ENCODE measurements at places on chromosomes 5 and 9. TPM values are rescaled to one million over a fixed set of nuclear protein-coding genes. Genes with fewer than 3 reads are reported as not detected.

GRCh38 chr9:93064392-93065134 lies 6.1 kb downstream of the SUSD3 start:
- DNase-seq, result no peak

- DNase-seq, result no peak
Measured at GRCh38 chr5:124511791-124512190, 234.6 kb downstream of the ZNF608 start.

- no peak for DNase-seq
Measured at GRCh38 chr5:5179079-5179478, 38.9 kb downstream of the ADAMTS16 start.

DNA sequence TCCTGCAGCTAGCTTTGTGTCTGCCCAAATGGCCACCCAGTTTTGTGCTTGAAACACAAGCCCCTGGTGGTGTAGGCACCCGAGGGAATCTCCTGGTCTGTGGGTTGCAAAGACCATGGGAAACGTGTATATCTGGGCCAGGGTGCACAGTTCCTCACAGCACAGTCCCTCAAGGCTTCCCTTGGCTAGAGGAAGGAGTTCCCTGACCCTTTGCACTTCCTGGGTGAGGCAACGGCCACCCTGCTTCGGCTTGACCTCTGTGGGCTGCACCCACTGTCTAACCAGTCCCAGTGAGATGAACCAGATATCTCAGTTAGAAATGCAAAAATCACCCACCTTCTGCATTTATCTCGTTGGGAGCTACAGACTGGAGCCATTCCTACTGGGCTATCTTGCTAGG lies 865.0 kb upstream of the ACO1 start:
- DNase-seq, result no peak

The DOCK2 gene
- 7.9 TPM for total RNA-seq

The PCDHB6 gene
- 0.51 TPM for total RNA-seq

The PDE6A gene
- total RNA-seq, result 0.05 TPM

- no peak for DNase-seq
Measured at GRCh38 chr9:99222416-99223270, 561 bp downstream of the SEC61B start.

The INSL4 gene
- total RNA-seq, result not detected

The WNK2 gene
- 200 TPM for total RNA-seq

DNA sequence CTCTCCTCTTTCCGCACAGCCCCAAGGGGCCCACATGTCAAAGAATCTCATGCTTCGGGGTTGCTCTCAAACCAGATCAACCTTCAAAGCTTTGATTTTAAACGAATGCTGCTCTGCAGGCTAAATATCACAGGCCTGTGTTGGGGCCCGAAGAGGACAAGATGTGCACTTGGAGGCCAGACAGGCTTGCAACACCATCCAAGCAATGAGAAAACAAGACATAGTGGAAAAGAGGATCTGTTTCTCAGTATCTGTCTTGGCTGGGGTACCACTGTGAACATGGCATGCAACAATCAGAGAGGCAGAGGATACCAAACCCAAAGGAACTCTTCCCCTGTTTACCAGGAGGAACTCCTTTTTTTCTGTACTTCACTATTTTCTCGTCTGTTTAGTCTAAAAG lies 321.8 kb downstream of the SLIT3 start:
- no peak for DNase-seq

- no peak for DNase-seq
Measured at GRCh38 chr5:67844924-67845323, 370.6 kb upstream of the PIK3R1 start.

DNA sequence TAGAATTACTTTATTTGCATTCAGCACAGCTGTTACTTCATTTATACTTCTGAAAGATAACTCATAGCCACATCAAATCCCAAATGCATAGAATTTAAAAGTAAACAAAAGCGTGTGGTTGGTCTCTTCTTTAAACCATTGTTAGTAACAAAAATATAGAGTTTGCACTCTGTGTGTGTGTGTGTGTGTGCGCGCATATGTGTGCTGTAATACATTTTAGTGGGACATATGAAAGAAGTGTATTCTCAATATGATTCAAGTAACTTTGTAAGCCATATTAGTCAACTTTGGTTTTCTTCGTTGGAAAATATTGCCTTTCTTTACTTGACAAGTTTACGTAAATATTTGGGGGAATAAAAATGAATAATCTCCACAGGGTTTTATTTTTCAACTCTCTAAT lies 106.1 kb upstream of the PRRC1 start:
- DNase-seq, result no peak

The ENG gene
- 131 TPM for total RNA-seq

DNA sequence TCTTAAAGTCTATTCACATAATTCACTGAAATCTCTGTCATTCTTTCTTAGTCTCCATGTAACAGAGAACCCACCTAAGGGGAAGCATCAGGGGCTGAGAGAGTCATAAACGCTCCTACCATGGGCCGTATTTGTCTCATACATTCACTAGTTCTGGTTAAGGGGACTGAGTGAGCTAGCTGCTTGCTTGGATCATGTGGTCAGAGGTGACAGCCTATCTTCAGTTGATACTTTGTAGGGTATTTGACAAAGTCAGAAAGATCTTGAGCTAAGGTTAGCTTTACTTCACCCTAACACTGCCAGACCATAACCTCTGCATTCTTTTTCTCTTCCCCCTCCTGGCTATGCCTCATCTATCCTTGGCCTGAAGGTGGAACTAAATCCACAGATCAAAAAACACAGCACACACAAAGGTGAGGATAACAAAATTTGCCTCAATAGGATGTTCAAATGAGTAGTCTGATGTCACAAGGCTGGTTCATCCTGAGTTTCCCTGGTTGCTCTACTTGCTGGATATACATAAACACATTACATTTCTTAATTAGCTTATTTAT lies 66.5 kb downstream of the MARCHF3 start:
- no peak for DNase-seq

DNA sequence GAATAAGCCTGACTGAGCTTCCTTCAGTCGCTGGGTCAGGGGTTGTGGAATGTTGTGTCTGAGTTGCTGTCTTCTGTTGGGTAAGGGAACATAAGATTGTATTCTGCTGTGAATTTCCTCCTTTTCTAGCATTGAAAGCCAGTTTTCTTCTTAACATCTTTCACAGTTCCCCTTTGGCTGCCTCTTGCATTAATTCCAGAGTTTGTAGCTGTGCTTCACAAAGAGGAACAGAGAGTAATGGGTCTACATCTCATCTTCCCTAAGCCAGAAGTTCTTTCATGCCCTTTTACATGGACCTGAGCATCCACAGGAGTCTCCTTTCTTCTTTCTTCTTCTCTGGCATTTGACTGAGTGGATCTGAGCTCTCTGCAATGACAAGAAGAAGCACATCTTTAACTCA lies 686.8 kb downstream of the KCTD16 start:
- DNase-seq, result no peak

GRCh38 chr5:128015978-128016377 lies 67.6 kb upstream of the SLC12A2 start:
- no peak for DNase-seq

- DNase-seq, result no peak
Measured at GRCh38 chr9:37332578-37332977, 89.9 kb upstream of the GRHPR start.

The EXD3 gene
- total RNA-seq, result 6.8 TPM

- no peak for DNase-seq
Measured at GRCh38 chr9:95108777-95109176, 208.7 kb downstream of the FANCC start.

The OR1J2 gene
- total RNA-seq, result not detected

- no peak for DNase-seq
Measured at GRCh38 chr5:2276101-2276500, 393.4 kb upstream of the IRX4 start.

GRCh38 chr5:95410279-95410678 lies 19.1 kb downstream of the FAM81B start:
- no peak for DNase-seq

DNA sequence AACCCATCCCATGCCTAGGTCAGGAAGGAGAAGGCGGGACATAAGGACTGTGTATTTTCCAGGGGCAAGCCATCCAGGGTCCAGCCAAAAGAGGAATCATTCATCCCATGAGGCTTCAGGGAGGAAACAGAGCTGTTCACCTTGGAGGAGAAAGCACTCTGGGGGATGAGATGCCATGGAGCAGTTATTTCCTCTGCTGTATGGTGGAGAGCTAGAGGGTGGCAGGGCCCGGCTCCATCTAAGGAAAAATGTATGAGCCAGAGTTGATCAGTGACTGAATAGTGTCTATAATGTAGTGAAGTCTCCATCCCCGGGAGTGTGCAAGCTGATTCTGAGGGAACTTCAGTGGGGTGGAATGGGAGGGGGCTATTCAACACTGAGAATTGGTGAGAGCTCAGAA lies 8.0 kb downstream of the ENHO start:
- no peak for DNase-seq

DNA sequence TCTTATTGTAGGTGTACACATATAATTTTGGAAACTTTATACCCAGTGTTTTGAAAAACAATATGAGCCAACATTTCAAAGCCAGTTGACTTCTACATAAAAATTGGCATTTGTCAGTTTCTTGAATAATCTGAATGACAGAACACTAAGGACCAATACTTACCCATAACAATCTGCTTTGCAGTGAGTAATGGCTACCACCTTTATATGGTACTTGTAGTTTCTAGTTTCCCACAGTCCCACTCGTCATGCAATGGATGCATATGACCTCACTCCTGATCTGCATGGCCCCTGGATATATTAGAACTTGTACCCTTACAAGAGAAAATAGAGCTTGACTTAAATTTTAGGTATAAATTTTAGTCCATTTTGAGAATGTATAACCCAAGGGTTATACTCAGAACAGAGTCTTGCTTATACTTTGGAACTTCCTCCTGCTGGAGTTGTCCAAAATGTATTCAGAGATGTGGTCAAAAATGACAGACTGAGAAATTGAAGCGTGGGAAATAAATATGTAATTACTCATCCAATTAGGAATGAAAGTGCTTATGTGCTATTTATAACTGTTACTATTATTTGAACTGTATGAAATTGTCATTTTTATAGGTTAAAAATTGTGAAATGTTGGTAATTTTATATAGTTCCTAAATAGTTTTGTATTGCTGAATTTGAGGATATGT lies 19.5 kb downstream of the XRCC4 start:
- DNase-seq, result no peak

DNA sequence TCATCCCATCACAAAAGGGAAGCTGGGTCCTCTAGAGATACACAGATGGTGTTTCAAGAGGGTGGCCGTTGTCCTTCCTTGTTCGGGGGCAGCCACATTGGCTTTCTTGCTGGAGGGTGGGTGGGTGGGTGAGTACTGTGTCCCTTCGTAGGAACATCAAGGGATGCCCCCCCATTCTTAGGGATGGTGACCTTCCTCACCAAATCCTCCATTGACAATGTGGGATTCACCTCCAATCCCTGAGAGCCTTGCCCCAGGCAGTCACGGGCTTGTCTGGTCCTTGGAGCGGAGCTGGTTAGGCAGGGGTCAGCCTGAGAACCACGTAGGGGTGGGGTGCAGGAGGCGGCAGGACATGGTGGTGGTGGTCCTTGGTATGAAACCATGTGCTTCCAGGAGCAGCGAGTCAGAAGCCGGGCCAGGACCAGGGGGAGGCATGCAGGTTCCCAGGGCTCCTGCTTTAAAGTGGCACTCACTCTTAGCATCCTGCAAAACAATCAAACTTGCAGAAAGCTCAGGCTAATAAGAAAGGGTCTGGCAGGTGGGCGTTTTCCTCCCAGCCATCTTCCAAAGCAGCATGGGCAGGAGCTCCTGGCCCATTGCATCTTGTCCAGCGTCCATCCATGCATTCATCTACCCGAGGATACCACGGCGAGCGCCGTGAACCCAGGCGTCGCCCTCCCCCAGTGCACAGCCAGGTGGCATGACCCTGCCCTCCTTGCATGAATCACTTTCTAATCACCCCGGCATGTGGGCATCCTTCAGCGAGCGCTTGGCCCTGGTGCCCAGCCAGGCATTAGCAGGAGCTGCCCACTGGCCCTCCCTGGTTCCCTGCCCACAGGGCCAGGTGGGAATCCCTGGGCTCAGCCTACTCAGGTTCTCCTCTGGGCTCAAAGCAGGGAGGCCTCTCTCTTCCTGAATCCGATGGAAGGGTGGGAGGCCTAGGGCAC lies 76.4 kb downstream of the NTNG2 start:
- DNase-seq, result no peak

DNA sequence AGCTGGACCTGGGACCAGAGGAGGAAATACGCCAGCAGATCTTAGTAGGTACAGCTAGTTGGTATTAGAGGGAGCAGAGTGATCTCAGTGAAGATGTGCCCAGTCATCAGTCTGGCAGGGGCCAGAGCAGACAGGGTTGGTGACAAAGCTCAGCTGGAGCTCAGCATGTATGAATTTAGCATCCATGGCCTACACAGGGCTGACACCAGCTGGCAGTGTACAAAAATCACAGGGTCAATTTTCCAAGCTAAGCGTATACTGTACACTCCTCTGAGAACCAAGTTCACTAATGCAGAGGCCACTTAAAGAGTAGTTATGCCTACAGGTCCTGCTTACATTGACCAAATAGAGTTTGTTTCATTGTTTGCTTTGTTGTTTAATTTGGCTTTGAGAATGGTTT lies 146.6 kb downstream of the SLC24A2 start:
- DNase-seq, result no peak

The BRD8 gene
- total RNA-seq, result 25.8 TPM
